ENCODE measurements at places on chromosomes 1 and 21.
A peak's percentile ranks its signal among the peaks of the same experiment; 100 is the strongest.

DNA sequence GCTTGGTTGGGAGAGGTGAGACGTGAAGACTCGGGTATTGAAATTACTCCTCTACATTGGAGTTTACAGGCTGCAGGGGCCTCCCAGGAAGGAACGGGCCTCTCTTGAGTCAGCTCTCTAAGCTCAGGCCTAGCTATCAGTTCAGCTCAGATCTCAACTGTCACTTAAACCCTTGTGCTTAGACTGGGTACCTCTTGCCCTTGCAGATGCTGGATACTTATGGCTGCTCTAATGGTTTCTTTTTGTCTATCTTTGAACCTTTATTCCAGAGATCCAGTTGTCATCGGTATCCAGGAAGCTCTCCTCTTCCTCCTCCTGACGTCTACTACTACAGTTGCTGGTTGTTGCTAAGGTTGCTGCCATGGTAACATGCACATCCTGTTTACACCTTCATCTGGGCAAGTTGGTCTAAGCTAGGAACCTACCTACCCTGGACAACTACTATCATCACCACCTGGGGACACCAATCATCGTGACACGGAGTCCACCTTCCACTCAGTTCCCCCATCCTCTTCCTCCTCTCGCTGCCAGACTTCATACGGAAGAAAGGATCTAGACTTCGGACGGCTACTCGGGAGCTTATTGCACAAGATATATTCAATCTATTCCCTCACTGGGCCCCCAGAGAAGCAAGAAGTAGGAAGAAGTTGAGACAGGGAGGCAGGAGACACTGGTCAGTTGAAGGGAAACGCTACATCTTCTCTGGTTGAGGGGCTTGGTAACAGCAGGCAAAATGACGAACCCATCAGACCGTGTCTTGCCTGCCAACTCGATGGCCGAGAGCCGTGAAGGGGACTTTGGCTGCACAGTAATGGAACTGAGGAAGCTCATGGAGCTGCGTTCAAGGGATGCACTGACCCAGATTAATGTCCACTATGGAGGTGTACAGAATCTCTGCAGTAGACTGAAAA, 56.1 kb downstream of the ATP2B4 start:
- DNase-seq = peak; percentile 39

DNA sequence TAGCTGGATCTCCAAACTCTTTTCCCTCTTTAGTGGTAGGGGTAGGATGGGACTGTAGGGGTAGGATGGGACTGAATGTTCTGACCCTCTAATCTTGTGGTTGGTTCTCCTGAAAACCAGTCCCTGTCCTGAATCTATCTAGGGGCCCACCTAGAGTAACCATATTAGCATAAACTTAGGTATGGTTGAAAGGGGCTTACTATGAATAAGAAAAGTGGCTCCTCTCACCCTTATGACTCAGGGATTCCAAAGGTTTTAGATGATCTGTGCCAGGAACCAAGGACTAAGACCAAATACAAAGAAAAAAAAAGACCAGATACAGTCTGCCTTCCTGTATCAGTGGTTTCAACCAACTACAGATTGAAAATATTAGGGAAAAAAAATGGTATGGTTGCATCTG, 28.9 kb downstream of the RNF2 start:
- DNase-seq = no peak

DNA sequence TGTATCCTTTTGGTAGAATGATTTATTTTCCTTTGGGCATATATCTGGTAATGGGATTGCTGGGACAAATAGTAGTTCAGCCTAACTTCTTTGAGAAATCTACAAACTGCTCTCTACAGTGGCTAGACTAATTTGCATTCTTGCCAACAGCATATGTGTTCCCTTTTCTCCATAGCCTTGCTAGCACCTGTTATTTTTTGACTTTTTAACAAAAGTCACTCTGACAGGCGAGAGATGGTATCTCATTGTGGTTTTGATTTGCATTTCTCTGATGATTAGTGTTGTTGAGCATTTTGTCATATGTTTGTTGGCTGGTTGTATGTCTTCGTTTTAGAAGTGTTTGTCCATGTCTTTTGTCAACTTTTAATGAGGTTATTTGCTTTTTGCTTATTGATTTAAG, 99.8 kb downstream of the UCK2 start:
- no peak for DNase-seq

- DNase-seq = no peak
Observed at GRCh38 chr1:16397120-16397519, 30.1 kb downstream of the SZRD1 start.

- no peak for DNase-seq
Observed at GRCh38 chr1:207346513-207346912, 25.0 kb downstream of the CD55 start.

- DNase-seq = no peak
Observed at GRCh38 chr1:161502641-161503393, 2.4 kb upstream of the FCGR2A start.

GRCh38 chr1:16605532-16606505, 7.5 kb downstream of the NBPF1 start:
- DNase-seq = no peak

DNA sequence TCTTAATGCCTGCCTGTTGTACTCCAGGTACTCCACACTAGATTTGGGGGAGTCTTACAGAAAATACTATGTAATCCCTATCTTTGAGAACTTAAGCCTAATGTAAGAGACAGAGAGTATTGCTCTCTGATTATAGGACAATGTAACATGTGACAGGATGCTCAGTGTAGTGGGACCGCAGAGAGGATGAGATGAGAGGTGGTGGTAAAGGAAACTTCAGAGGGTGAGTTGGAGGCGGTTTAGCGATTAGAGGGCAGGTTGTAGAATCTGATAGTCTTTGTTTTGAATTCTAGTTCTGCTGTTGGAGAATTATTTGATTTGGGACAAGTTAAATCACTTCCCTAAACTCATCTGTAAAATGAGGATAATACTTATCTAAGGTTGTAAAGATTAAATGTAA, 5.4 kb downstream of the SOAT1 start:
- DNase-seq = peak; percentile 10

GRCh38 chr1:245999697-246000637, 507.1 kb downstream of the SMYD3 start:
- no peak for DNase-seq

All from activated T-helper 1 cell treated with Interleukin-2 at 50 U/mL for 16 hours (primary cell).